ENCODE measurements at places on chromosomes 7 and 10. TPM values are rescaled to one million over a fixed set of nuclear protein-coding genes. Genes with fewer than 3 reads are reported as not detected.
A peak's percentile ranks its signal among the peaks of the same experiment; 100 is the strongest.

GRCh38 chr10:18149196-18149800 is 9.1 kb downstream of the CACNB2 start:
- H3K4me3 ChIP-seq, result no peak overlapping the region
- no peak for DNase-seq
- peaks cover 20% of the 10 kb centered on the region for H3K4me1 ChIP-seq

- H3K27me3 ChIP-seq, result no peaks in the 10 kb centered on the region
- peaks cover 5% of the 10 kb centered on the region for H3K36me3 ChIP-seq
- no peak overlapping the region for H3K4me3 ChIP-seq
- H3K4me1 ChIP-seq, result no peaks in the 10 kb centered on the region
- no peak overlapping the region for H3K27ac ChIP-seq
These were observed 117.2 kb downstream of the ACTR3B start for GRCh38 chr7:152876749-152877148.

DNA sequence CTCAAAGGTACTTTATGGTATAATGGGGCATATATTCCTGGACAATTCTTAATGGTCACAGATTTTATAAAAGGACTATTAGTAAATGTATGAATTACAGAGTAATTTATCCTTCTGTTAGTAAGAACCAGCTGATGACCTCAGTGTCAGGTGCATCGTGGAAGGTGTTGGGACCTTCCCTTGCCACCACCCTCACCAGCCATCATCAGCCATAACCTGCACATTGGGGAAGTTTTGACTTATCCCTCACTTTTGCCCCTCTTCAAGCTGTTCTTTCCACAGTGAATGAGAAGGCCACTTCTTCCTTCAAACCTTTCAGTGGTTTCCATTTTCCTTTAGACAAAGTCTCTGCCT is 52.2 kb downstream of the FIGNL1 start:
- H3K36me3 ChIP-seq, result no peaks in the 10 kb centered on the region
- no peak overlapping the region for H3K27ac ChIP-seq
- no peak overlapping the region for H3K4me3 ChIP-seq
- no peaks in the 10 kb centered on the region for H3K4me1 ChIP-seq

ZMIZ2 gene
- total RNA-seq, result 62.7 TPM

DNA sequence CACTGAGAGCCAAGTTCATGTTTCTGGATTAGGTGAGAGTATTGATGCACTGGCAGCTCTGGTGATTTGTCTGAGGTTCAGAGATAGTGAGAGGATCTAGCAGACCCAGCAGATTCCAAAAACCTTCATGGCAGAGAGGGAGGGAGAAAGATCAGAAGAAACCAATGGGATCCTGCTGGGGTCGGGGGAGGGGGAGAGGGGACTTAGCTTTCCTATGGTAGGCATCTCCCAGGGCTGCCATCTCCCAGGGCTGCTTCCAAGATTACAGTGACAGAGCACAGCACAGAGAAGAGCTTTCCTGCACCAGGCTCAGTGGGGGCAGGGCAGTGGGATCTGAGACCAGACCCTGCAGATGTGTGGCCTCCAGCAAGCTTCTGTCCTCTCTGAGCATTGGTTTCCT is 76.8 kb upstream of the GDF10 start:
- no peaks in the 10 kb centered on the region for H3K36me3 ChIP-seq
- H3K27me3 ChIP-seq, result peaks cover 26% of the 10 kb centered on the region
- H3K4me1 ChIP-seq, result no peaks in the 10 kb centered on the region
- H3K4me3 ChIP-seq, result no peak overlapping the region

ACTR3C gene
- total RNA-seq, result 5.1 TPM

GRCh38 chr10:35564341-35564968 is 40.7 kb upstream of the GJD4 start:
- no peaks in the 10 kb centered on the region for H3K27me3 ChIP-seq
- peak; percentile 24 for DNase-seq
- no peak overlapping the region for H3K4me3 ChIP-seq

DNA sequence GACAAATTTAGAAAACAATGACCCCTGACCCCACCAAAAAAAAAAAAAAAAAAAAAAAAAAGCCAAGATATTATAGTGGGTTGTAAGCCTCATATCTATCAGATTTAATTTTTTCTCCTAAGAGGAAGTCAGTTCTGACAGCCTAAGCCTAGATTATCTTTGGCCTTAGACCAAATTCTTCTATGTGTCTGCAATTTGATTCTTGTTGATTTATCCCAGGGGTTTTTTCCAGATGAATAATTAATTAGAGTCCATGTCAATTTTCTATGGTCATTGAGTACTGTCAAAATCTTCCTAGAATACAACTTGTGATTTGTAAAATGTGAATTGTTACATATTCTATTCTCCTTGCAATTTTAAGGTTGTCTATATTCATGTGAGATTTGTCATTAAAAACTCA is 151.6 kb upstream of the CACNA2D1 start:
- no peak for DNase-seq
- H3K36me3 ChIP-seq, result no peaks in the 10 kb centered on the region
- peaks cover 6% of the 10 kb centered on the region for H3K4me1 ChIP-seq
- no peaks in the 10 kb centered on the region for H3K27me3 ChIP-seq

DNA sequence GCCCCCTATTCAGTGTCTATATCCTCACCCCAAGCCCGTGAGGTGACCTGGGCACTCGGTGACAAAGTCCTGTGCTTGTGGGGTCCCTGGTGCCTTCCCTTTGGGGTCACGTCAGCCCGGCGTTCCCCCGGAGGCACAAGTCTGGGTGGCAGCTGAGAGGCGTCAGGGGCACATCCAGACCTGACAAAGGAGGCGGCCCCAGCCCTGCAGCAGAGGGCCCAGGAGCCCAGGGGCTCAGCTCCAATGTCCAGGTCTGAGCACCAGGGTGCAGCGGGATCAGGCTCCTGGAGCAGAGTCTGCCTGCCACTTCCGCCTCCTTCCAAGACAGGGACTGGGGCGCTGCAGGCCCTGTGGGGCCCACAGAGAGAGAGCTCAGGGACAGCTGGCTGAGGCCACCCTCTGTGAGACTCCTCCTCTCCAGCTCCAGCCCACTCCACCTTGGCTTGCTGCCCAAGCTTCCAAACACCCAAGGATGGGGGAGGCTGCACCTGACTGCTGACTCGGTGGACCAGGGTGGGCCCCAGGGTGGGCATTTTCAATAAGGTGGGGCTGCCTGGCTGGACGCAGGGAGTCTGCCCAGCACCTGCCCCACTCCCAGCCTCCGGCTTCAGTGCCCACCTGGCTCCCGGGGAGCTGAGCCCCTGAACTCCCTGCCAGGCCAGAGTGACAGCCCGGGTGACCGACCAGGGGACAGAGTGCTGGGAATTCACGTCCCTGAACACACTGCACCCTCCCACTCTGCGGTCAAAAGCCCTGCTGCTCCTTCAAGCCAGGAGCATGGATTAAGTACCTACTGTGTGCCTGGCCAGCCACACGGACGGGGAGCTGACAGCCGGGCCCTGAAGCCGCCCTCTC is 1.0 kb upstream of the KNDC1 start:
- H3K36me3 ChIP-seq, result no peaks in the 10 kb centered on the region
- no peak for DNase-seq
- H3K4me1 ChIP-seq, result peaks cover 15% of the 10 kb centered on the region
- H3K4me3 ChIP-seq, result no peak overlapping the region
- peaks cover 65% of the 10 kb centered on the region for H3K27me3 ChIP-seq

- H3K27me3 ChIP-seq, result no peaks in the 10 kb centered on the region
- H3K27ac ChIP-seq, result peak overlapping the region; percentile 74
- no peak overlapping the region for H3K4me3 ChIP-seq
These were observed 20.7 kb downstream of the IFIT3 start for GRCh38 chr10:89348481-89348880.

DNA sequence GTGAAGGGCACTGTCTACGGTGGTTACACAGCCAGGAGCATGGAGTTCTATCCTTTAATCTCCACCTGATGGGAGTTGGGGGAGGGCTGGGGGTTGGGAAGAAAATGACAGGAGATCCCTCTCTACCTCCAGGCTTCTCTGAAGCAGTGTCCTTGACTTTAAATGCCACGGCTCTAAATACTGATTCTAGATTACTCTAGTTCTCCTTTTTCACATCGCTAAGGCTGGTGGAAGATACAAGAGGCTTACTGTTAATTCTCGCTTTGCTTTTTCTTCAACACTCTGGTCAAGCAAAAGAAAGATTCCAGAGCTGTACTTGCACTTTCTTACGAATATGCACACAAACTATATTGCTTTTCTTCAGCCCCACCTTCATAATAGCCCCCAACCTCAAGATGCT is 30.5 kb downstream of the ARL3 start:
- H3K4me1 ChIP-seq, result peaks cover 10% of the 10 kb centered on the region
- peaks cover 44% of the 10 kb centered on the region for H3K36me3 ChIP-seq

DNA sequence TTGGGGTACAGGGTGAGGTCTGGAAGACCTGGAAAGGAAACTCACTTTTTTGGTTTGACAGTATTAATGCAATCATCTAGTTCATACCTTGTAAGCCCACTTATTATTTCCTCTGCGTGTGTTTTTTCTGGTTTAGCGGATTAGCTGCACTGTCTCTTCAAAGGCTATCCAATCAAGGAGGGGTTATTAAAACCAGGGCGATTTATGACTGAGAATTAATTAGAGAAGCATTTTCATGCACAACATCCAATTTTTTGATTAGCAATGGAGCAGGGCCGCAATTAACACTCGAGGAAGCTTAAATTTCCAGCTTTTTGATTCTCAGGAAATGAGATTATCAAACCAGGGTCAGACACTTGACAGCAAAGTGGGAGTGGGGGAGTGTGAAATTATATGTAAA is 248.9 kb downstream of the EXOC4 start:
- H3K27ac ChIP-seq, result no peak overlapping the region
- no peak for DNase-seq
- no peaks in the 10 kb centered on the region for H3K36me3 ChIP-seq

GRCh38 chr10:104427989-104428388 is 74.4 kb downstream of the CFAP58 start:
- H3K4me1 ChIP-seq, result no peaks in the 10 kb centered on the region
- no peaks in the 10 kb centered on the region for H3K27me3 ChIP-seq
- H3K4me3 ChIP-seq, result no peak overlapping the region
- no peaks in the 10 kb centered on the region for H3K36me3 ChIP-seq
- H3K27ac ChIP-seq, result no peak overlapping the region

XPNPEP1 gene
- 35.7 TPM for total RNA-seq

DNA sequence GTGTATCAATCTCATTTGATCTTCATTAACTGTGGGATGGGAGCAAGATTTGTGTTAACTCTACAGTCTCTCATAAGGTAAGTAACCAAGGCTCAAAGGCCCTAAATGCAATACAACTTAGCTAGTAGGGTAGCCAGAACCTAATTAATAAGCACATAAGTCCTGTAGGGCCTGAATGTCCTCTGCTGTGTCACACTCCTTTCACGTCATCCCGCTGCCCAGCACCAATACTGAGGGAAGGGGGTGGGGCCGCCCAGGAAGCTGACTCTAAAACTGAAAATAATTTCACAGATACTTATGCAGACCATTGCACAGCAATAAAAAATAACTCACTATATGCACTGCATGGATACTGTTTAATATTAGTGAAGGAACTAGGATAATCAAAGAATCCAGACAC is 13.7 kb downstream of the CCDC6 start:
- peaks cover 79% of the 10 kb centered on the region for H3K4me1 ChIP-seq
- H3K4me3 ChIP-seq, result no peak overlapping the region

GRCh38 chr10:103820101-103821062 is 35.0 kb downstream of the SH3PXD2A start:
- H3K4me3 ChIP-seq, result peak overlapping the region; percentile 42
- DNase-seq, result peak; percentile 88
- H3K36me3 ChIP-seq, result no peaks in the 10 kb centered on the region
- H3K4me1 ChIP-seq, result peaks cover 86% of the 10 kb centered on the region
- peak overlapping the region; percentile 65 for H3K27ac ChIP-seq

- DNase-seq, result no peak
- H3K4me3 ChIP-seq, result no peak overlapping the region
- H3K27me3 ChIP-seq, result no peaks in the 10 kb centered on the region
- no peaks in the 10 kb centered on the region for H3K4me1 ChIP-seq
- H3K27ac ChIP-seq, result no peak overlapping the region
These were observed 377.8 kb downstream of the GFRA1 start for GRCh38 chr10:115895166-115895565.

- H3K4me3 ChIP-seq, result no peak overlapping the region
- no peak for DNase-seq
- peaks cover 8% of the 10 kb centered on the region for H3K36me3 ChIP-seq
- H3K27me3 ChIP-seq, result no peaks in the 10 kb centered on the region
- no peak overlapping the region for H3K27ac ChIP-seq
These were observed 2.1 kb upstream of the COX19 start for GRCh38 chr7:977326-978048.

UPK3BL1 gene
- 14.5 TPM for total RNA-seq

- no peak overlapping the region for H3K4me3 ChIP-seq
- peaks cover 17% of the 10 kb centered on the region for H3K4me1 ChIP-seq
- no peak overlapping the region for H3K27ac ChIP-seq
- H3K36me3 ChIP-seq, result no peaks in the 10 kb centered on the region
- no peak for DNase-seq
These were observed 125.5 kb downstream of the LRRC4 start for GRCh38 chr7:127905491-127906330.

DNA sequence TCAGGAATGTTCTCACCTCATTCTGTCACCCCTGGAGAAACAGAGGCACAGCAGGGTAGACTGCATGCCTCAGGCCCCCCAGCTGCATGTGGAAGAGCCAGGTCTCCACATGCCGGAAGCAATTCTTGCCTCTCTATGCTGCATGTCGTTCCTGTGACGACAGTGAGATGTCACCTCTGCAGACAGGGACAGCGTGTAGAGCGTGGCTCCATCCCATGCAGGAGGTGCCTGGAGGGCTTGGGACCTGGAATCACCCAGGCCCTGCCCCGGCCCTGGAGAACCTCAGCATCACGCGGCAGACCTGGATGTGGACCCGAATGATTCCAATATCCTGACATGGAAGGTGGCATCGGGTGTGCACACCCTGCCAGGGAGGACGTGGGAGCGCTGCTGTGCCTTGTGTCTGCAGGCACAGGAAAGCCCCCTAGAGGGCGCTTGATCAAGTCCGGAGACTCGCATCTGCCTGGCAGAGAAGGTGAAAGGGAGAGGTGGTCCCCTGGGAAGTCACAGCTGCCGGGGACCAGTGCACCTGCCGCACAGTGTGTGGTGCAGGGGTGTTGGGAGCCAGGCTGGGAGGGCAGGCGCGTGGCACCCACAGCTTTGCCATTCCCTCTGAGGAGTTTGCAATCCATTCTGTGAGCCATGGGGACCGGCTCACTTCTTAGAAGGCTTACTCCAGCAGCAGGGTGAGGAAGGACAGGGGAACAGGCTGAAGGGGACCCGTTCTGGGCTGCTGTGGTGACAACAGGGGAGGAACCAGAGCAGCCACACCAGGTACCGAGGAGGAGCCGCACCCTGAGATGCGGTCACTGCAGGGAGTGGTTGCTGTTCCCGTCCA is 45.3 kb upstream of the EN2 start:
- H3K27ac ChIP-seq, result no peak overlapping the region
- no peaks in the 10 kb centered on the region for H3K4me1 ChIP-seq

WDR86 gene
- total RNA-seq, result 0.16 TPM

AOC1 gene
- 0.36 TPM for total RNA-seq

AKR1D1 gene
- total RNA-seq, result not detected

- no peak overlapping the region for H3K27ac ChIP-seq
- H3K4me1 ChIP-seq, result peaks cover 5% of the 10 kb centered on the region
- no peak overlapping the region for H3K4me3 ChIP-seq
- DNase-seq, result no peak
These were observed 46.1 kb downstream of the ARMH3 start for GRCh38 chr10:102009801-102010425.

GRCh38 chr7:2540641-2541051 is 14.7 kb downstream of the BRAT1 start:
- no peak for DNase-seq
- H3K27ac ChIP-seq, result no peak overlapping the region
- H3K36me3 ChIP-seq, result peaks cover 77% of the 10 kb centered on the region

GRCh38 chr10:24958091-24958720 is 5.8 kb upstream of the PRTFDC1 start:
- peak overlapping the region; percentile 84 for H3K27ac ChIP-seq
- H3K36me3 ChIP-seq, result no peaks in the 10 kb centered on the region

Data from left ventricle myocardium inferior (tissue), 1 donor.